ENCODE measurements at places on chromosomes 7 and 10.

DNA sequence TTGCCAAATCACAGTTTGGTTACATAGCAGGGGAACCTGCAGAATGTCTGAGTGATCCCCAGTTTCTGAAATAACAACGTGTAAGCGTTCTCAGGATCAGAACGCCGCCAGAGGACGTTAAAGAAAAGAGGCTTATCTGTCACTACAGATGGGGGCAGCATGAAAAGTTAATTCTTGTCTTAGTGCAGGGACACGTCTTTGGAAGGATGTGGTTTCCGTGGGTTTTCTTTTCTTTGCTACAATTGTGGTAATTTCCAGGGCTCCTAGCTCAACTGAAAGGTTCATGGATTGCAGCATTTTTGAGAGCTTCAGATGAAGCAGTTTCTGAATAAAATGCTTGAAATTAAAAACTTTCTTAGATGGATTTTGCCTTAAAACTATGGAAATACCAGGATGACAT lies 106.6 kb downstream of the PRKCQ start:
- peak; percentile 78 for DNase-seq

DNA sequence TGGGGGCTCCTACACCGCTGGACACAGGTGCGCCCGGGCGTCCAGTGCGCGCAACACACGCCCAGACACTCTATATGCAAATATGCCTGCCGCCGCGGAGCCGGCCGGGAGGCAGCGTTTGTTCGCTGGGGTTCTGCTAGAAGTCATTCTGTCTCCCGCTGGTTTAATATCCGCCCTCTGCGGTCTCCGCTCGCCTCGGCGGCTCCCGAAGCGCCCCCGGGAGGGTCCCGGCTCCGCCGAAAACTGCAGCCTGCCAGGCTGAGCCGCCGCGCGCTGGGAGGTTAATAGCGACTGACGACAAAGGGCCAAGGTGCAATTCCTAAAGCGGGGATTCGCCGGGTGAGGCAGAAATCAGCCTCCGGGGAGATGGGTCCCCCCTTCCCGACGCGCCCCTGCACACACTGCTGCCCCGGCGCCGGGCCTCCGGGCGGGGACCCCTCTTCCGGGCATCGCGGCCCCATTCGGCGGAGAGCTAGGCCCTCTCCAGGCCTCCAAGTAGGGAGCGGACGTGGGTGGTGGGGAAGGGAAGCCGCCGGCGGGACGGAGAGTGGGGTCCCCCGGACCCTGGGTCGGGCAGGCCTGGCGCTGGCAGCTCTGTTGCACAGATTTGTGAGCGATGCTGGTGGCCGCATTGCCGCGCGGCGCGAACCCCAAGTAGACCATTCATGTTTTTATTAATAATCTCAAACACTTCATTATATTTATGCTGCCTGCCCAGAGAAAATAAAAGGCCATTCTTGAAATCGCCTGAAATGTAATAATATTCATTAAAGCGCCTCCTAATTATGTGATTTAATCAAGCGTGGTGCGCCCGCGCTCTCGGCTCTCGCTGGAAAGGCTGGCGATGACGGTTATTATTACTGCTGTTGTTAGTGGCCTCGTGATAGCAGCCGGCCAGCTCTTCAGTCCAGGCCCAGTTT lies 9.1 kb downstream of the EN2 start:
- DNase-seq = no peak

DNA sequence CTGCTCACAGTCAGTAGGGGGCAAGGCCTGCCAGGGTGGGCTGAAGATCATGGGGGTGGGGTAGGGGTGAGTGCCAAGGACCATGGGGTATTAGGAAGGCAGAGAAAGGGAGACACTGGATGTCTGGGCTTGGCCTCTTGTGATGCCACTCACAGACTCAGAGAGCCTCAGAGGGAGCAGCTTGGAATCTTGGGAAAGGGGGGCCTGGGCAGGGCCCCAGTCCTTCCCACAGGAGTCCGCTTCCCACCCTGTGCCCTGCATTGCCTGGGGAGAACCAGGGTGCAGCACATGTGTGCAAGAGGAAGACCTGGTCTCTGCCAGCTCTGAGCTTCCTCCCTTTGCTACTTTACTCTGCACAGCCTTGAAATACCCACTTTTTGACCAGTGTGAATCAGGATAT lies 4.3 kb downstream of the ADCY1 start:
- no peak for DNase-seq

- DNase-seq = no peak
Observed at GRCh38 chr10:70334526-70335245, 47.7 kb downstream of the LRRC20 start.

DNA sequence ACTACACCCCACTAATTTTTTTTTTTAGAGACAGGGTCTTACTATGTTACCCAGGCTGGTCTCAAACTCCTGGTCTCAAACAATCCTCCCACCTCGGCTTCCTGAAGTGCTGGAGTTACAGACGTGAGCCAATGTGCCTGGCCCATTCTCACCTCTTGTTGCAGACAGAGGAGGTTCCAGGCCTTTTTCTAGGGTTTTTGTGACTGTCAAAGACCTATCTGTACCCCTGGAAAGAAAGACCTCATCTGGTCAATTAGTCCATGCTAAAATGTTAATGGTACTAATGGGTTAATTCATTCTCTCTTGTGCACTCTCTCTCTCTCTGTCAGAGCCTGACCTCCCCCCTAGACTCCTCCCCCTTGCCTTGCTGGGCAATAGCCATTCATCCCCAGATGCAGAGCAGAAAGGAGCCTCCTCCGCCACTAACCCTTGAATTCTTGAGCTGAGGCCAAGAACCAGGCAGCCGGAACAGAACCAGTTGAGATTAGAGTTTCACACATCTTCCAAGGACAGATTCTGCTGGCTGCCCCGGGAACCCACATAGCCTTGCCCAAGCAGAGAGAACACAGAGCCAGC lies 209.7 kb downstream of the SKIDA1 start:
- DNase-seq = no peak

DNA sequence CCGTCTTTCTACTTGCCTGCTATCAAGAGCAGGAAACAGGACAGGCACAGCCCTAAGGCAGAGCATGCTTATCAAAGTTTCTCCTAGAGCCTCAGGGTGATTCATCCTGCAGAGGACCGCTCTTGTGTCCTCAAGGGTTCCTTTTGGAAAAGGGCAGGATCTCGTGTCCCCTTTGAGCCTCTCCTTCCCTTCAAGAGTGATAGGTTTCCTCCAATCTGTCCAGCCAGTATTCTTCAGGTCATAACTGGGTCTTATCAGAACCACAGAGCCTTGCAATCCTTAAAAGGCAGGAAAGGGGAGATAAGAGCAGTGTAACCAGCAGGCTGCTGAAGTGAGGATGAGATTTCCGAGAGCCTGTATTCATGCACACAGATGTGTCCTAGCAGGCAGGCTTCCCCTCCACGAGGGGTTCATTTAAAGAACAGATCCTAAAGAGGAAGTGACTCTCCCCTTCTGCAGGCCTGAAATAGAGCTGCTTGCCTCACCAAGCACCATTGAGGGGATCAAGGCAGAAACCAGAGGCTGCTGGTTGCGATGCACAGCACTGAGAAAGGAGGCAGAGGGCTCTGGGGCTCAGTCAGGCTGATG lies 90.5 kb upstream of the SVIL start:
- no peak for DNase-seq

DNA sequence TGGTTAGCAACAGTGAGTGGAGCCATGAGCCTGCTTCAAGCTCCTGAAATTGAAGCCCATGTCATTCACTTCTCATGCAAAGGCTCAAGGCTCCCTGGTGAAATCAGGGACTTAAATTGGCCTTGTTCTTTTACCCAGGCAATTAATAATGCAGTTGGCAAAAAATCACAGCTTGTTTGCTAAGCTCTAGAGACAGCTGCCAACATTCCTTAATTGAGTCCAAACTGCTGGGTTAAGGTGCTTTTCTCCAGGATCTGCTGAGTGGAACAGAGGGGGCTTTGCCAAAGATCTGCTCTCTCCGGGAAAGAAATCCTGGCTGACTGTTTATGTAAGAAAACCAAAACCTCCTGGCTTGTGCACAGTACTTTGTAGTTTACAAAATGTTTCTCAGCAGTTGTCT lies 257.6 kb upstream of the GHITM start:
- DNase-seq = no peak

DNA sequence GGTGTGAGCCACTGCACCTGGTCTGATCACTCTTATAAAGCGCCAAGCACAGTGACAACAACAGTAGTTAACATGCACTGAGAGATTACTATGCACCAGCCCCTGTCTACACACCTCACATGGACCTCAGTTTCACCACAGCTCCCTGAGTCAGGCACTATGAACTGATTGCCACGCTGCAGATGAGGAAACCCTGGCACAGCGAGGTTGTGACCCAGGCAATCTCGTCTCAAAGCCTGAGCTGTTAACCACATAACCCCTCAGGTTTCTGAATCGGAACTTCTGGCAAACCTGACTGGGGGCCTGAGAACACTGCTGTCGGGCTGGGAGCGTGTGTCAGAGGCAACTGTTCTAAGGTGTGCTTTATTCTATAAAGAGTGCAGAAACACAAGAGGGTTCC lies 150.8 kb downstream of the RNF216 start:
- peak; percentile 23 for DNase-seq

DNA sequence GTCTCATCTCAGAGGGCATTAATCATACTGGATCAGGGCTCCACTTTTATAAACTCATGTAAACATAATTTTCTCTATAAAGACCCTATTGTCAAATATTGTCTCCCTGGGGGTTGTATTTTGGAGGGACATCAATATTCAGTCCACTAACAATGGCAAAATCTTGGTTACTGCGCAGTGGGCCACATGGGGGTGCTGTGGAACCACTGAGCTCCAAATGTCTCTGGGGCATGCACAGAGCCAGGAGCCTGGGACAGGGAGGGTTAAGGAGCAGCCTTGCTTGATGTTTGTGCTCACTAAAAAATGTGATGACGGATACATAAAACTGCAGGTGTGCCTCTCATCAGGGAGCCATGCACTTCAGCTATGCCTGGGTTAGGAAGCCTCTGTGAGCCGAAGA lies 62.1 kb upstream of the PRSS58 start:
- peak; percentile 54 for DNase-seq

DNA sequence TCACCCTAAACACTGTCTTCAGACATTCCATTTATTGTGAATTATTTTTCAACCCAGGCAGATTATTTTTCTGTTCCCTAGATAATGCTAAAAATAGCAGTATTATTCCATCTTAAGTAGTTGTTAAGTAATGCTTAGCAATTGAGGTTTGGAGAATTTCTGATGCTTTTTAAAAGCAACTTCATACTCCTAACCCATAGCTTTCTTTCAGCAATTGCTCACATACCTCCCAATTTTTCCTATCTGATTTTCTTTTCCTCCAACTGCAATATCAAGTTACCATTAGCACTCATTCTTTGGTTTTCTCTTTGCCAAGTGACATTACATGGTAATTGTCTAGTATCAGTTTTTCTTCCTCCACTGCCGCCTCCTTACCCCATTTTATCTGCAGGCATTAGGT lies 104.7 kb downstream of the GPR85 start:
- DNase-seq = no peak

- peak; percentile 70 for DNase-seq
Observed at GRCh38 chr7:111083413-111083812, 7.5 kb upstream of the LRRN3 start.

GRCh38 chr7:7051206-7051877 lies 131.0 kb upstream of the C1GALT1 start:
- no peak for DNase-seq

DNA sequence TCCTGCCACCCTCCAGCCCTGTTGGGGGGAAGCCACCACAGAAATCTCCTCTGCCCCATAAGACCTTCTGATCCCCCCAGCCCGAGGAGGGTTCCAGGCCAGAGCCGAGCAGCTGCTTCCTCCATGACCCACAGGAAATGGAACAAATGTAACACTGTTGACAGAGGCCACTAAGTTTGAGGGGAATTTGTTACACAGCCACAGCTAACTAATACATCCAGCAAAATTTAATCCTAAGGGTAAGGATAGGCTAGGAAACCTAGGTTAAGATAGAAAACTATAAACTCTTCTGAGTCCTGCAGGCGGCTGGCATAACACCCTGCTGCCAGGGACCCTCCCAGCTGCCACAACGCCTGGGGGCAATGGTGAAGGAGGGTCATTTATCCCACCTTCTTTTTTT lies 66.8 kb upstream of the PDGFA start:
- no peak for DNase-seq

- DNase-seq = peak; percentile 63
Observed at GRCh38 chr10:12130237-12130872, 878 bp downstream of the SEC61A2 start.

- no peak for DNase-seq
Observed at GRCh38 chr7:135111379-135111778, 36.5 kb upstream of the TMEM140 start.

DNA sequence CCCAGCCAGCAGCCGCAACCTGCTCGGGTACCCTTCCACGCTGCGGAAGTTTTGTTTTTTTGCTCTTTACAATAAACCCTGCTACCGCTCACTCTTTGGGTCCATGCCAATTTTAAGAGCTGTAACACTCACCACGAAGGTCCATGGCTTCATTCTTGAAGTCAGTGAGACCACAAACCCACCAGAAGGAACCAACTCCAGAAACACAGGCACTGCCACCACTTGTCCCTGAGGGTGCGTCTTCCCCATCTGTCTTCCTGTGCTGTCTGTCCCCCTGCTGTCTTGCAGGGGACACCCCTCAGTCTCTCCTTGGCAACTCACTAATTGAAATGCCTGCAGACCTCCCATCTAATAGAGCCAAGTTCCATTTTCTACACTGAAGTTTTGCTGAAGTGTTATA lies 48.5 kb upstream of the RSU1 start:
- no peak for DNase-seq

GRCh38 chr10:131838966-131839742 lies 61.7 kb upstream of the PPP2R2D start:
- no peak for DNase-seq

DNA sequence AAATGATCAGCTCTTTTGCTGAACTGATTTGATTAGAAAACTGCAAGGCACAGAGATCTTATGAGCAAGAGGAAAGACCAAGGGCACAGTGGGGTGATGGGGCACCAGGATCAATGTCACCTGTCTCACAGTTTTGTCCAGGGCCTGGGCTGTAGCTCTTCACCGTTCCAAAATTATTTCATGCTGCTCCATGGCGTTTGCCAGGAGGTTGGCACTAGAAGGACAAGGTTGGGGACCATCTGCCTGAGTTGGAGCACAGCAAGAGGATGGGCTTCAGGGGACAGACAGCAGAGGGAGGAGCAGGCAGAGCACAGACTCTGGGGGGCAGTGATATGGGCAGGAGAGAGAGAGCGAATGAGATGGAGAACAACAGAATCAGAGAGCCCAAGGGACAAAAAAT lies 17.5 kb upstream of the FRA10AC1 start:
- no peak for DNase-seq

DNA sequence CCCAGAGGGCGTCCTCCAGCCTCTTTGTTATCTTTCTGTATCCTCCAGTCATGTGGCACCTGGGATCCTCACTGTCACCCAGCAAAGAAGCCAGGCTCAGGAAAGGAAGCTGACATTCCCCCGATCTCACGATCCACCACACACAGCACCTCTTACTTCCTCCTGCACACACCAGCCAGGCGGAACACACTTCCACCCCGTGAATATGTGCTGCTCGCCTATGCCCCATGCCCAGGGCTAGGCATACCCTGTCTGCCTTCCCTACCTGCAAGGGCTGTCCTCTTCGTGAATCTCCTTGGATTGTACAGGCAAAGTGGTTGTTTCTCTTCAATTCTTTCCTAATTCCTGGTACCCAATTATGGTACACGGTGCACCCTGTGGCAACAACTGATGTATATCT lies 191.0 kb downstream of the TNS3 start:
- DNase-seq = no peak

GRCh38 chr7:19958309-19958896 lies 185.0 kb upstream of the TMEM196 start:
- no peak for DNase-seq

All from CD4-positive, alpha-beta T cell treated with Interleukin-12 subunit alpha and Interleukin-12 subunit beta, for 1 hour (primary cell).